CD4-positive, alpha-beta memory T cell (primary cell): ENCODE measurements at places on chromosomes 12 and 14. TPM values are rescaled to one million over a fixed set of nuclear protein-coding genes. Genes with fewer than 3 reads are reported as not detected.
A peak's percentile ranks its signal among the peaks of the same experiment; 100 is the strongest.

- H3K4me1 ChIP-seq: no peaks in the 10 kb centered on the region
- H3K36me3 ChIP-seq: no peaks in the 10 kb centered on the region
- H3K27ac ChIP-seq: no peak overlapping the region
- H3K4me3 ChIP-seq: no peak overlapping the region
Observed at GRCh38 chr14:68015356-68016254, 196.0 kb downstream of the RAD51B start.

The DYRK4 gene
- 15.6 TPM for total RNA-seq

DNA sequence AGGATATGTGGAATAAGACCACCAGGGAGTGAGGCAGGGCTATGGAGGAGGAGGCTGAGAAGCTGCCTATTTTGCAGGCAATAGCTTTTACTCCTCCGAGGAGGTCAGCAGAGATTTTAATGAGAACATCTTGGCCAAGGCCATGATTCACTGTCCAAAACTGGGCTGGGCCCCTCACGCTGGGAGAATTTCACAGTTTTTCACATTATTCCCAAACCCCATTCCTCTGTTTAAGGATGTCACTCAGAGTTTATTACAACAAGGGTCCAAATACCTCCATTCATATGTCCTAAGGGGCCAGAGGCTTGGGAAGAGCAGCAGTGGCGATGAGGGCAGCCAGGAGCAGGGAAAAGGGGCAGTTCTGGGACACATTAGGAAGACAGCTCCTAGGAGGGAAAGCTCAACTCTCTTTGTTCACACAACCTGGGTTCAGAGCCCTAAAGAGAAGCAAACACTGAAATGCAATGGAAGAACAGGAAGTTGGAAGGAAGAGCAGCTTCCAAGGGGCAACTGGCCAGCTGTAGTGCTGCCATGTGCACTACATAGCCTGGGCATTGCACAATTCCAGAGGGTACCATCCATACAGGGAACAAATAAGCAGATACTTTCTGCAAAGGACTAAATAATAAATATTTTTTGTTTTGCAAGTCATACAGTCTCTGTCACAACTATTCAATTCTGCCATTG lies 283.2 kb downstream of the NUAK1 start:
- no peaks in the 10 kb centered on the region for H3K27me3 ChIP-seq
- no peaks in the 10 kb centered on the region for H3K4me1 ChIP-seq
- H3K27ac ChIP-seq: no peak overlapping the region
- H3K36me3 ChIP-seq: no peaks in the 10 kb centered on the region

The OASL gene
- total RNA-seq: 7.2 TPM

- no peaks in the 10 kb centered on the region for H3K36me3 ChIP-seq
- DNase-seq: no peak
- H3K27ac ChIP-seq: no peak overlapping the region
- no peak overlapping the region for H3K4me3 ChIP-seq
Observed at GRCh38 chr12:40560848-40561247, 131.4 kb upstream of the CNTN1 start.

GRCh38 chr14:24427537-24428508 lies 1.6 kb downstream of the CBLN3 start:
- peaks cover 76% of the 10 kb centered on the region for H3K4me1 ChIP-seq
- no peak overlapping the region for H3K4me3 ChIP-seq
- DNase-seq: no peak
- peak overlapping the region; percentile 3 for H3K27ac ChIP-seq
- H3K36me3 ChIP-seq: peaks cover 11% of the 10 kb centered on the region

The VAMP1 gene
- total RNA-seq: 101 TPM

DNA sequence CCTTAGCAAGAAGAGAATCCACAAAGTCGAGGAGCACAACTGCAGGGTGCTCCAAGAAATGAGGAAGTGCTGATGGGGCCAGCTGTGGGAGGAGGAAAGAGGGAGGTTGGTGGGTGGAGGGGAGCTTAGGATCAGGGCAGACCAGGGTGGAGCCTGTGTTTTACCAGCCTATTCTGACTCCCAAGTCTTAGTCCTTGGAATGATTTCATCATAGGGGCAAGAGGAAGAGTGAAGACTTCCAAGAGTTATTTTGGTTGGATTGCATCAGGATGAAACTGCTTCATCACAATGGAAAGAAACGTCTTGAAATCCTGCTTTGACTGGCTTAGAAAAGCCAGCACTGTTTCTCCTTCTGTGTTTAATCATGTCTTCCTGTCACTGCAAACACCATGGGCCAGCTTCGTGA lies 194.0 kb downstream of the DPF3 start:
- H3K27me3 ChIP-seq: no peaks in the 10 kb centered on the region
- no peaks in the 10 kb centered on the region for H3K36me3 ChIP-seq
- H3K27ac ChIP-seq: no peak overlapping the region
- H3K4me3 ChIP-seq: no peak overlapping the region
- H3K4me1 ChIP-seq: no peaks in the 10 kb centered on the region
